H54 (cell line): ENCODE measurements at places on chromosomes 1 and 21.

GRCh38 chr1:171661076-171661650, 8.7 kb upstream of the MYOC start:
- DNase-seq: no peak

DNA sequence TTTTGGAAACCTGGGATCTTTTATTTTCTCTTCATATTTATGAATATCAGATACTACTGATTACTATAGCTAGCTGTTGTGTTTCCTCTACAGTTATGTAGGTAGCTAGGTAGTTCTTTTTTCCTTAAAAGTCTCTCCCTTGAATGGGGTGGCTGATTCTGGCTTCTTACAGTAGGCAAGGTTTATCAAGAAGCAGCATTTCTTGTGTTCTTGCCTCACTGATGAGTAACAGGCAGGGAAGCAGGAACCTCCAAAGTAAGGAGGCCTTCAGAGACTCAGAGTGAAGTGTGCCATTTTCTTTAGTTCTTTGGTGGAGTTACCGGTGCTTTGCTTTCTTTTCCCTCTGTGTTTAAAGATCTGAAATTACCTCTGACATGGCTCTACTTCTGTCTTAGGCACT, 56.0 kb downstream of the ZMYM4 start:
- DNase-seq: no peak

DNA sequence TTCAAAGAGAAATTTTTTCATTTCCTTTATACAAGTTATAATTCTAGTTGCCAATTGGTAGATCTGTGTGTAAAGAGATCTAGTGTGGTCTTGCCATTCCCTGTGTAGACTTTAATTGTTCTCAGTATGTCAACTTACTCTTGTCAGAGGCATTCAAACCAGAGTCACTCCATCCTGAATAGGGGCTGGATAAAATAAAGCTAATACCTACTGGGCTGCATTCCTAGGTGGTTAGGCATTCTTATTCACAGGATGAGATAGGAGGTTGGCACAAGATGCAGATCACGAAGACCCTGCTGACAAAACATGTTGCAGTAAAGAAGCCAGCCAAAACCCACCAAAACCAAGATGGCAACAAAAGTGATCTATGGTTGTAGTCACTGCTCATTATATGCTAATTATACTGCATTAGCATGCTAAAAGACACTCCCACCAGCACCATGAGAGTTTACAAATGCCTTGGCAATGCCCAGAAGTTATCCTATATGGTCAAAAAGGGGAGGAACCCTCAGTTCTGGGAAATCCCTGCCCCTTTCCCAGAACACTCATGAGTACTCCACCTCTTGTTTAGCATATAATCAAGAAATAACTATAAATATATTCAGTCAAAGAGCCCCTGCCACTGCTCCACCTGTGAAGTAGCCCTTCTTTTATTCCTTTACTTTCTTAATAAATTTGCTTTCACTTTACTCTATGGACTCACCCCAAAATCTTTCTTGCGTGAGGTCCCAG, 74.0 kb upstream of the ADAMTS5 start:
- DNase-seq: no peak

GRCh38 chr1:197857477-197857876, 45.0 kb upstream of the C1orf53 start:
- DNase-seq: no peak

GRCh38 chr1:198462365-198463019, 78.0 kb downstream of the ATP6V1G3 start:
- no peak for DNase-seq

- DNase-seq: no peak
Measured at GRCh38 chr1:38433084-38433722, 386.6 kb upstream of the POU3F1 start.
